ENCODE measurements at places on chromosomes 12 and 14.
A peak's percentile ranks its signal among the peaks of the same experiment; 100 is the strongest.

- DNase-seq, result no peak
These were observed 34.1 kb upstream of the C12orf75 start for GRCh38 chr12:105296116-105297089.

- DNase-seq, result no peak
These were observed 18.1 kb downstream of the JDP2 start for GRCh38 chr14:75445963-75446362.

DNA sequence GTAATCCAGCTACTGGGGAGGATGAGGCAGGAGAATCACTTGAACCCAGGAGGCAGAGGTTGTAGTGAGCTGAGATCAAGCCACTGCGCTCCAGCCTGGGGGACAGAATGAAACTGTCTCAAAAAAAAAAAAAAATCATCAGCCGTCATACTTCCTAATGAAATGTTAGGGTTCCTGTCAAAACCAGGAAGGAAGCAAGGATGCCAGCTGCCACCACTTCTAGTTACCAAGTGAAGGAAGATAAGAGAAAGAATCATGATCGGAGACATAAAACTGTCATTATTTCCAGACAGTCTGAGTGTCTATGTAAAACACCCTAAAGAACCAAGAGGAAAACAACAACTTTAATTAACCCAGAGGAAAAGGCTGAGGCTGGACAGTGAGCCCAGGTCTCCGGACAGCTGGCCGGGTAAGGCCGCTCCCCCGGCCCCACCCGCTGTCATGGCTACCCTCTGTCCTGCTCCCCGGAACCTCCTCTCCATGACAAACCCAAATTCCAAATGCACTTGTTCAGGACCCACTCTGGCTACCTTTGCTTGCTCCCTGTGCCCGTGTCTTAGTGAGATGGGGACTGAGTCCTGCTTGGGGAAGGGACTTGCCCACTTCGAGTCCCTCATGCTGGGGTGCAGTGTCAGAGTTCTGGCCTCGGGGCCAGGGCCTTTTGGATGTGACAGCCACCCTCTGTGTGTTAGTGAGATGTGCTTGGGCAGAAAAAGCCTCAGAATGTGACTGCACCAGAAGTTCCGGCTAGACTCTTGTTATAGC is 29.0 kb downstream of the SLC6A12 start:
- DNase-seq, result no peak

DNA sequence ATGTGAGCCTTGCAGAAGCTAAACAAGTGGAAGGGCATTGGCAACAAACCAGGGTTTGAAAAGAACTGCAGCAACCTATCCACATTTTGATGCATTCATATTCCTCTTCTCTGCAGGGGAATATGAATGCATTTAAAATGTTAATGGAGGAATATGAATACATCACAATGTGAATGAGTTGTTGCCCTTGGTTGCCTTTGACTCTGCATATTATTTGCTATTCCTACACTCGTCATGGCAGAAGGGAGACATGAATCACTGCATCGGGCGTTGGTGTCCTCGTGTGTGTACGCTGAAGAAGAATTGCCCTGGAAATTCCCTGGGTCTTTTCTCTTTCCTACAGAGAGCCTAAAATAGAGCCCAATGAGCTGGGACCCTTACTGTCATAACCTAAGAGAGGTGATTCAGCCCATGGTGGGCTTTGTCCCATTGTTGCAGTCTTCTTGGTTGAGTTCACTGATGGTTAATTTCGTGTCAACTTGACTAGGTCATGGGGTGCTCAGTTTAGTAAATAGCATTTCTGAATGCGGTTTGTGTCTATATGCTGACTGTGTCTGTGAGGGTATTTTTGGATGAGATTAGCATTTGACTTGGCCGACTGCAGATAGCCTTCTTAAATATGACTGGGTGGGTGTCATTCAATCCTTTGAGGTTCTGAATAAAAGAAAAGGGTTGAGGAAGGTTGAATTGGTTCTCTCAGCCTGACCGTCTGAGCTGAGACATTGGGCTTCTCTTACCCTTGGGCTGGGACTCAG is 1422.9 kb upstream of the TMEM132C start:
- DNase-seq, result no peak

GRCh38 chr14:95307402-95308041 is 12.2 kb downstream of the CLMN start:
- no peak for DNase-seq

DNA sequence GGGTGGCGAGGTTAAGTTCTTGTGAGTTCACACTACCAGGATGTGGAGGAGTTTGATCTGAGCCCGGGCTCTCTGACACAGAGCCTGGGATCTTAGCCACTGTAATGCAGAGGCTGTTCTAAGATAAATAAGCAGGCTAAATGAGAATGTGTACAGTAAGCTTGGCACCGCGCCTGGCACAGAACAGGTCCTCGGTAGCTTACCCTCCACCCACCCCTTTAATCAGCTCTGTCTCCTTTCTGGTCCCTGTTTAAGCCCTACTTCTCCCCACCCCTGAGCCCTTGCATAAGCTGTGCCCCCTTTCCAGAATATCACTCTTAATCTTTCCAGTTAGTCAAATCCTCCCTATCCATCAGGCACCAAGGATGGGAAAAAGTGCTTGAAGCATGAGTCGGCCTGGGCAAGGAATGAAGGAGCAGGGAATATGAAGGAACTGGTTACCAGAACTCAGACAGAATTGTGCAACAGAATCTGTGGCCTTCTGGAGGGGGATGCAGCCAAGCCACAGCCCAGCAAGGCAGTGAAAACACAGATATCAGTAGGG is 32.8 kb upstream of the CMKLR1 start:
- DNase-seq, result no peak

GRCh38 chr12:49964849-49965624 is 3.4 kb downstream of the AQP5 start:
- DNase-seq, result no peak

DNA sequence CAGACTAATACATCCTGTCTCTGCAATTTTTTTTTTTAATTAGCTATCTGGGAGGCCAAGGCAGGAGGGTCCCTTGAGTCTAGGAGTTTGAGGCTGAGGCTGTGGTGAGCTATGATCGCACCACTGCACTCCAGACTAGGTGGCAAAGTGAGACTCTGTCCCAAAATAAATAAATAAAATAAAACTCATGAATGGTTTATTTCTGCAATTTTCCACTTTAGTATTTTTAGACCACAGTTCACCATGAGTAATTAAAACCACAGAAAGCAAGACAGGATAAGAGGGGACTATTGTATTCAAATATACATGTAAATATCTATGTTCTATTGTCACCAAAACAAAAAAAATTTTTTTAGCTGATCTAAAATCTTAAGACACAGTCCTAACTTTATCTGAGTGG is 17.8 kb downstream of the TAOK3 start:
- DNase-seq, result no peak

DNA sequence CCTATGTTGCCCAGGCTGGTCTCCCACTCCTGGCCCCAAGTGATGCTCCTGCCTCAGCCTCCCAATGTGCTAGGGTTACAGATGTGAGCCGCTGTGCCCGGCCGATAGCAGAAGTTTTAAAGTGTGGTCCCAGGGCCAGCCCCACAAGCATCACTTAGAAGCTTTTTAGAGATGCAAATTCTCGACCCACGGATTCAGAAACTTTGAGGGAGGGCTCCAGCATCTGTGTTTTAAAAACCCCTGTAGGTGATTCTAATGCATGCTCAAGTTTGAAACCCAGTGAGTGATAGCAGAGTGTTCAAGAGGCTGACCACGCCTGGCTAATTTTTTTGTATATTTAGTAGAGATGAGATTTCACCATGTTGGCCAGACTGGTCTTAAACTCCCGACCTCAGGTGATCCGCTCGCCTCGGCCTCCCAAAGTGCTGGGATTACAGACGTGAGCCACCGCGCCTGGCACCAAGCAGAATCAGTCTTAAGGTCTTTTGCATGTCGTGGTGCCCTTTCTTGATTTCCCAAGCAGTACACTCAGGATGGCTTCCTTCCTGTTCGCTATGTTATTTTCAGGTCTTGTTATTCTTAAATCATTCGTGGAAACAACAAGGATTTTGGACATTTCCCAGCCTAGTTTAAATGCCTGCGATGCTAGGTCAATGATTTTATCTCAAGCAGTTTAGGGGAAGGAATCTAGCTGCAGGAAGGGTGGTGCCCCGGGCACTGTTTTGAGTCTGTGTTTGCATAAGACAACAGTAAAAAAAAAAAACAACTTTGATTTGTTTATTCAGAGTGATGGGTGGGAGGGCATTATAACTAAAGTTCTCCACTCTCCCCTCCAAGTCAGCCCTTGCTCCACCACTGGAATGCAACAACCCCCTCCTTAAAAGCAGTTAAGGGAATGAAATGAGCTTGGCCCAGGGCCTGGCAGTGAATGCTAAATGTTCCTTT is 9.2 kb upstream of the RILPL2 start:
- DNase-seq, result peak; percentile 92

DNA sequence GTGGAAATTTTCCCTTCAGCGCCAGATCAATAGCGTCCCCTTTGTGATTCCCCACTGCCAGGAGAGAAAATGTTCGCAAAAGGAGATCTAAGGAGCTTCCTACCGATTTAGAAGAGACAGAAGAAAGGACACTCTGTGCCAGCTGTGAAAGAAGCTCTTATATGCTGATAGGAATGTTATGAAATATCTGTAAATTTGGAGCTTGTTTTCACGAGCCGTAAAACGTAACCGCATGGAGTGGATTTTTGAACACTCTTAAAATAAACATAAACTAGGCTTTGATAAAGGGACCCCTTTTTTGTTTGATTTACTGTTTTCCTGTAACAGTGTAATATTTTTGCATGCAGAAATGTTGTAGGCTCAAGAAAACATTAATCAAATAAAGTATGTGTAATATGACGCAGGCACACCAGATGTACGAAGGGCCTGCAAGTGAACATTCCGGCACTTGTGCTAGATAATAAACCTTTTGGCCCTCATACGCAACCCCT is 346.8 kb downstream of the ETNK1 start:
- DNase-seq, result no peak

DNA sequence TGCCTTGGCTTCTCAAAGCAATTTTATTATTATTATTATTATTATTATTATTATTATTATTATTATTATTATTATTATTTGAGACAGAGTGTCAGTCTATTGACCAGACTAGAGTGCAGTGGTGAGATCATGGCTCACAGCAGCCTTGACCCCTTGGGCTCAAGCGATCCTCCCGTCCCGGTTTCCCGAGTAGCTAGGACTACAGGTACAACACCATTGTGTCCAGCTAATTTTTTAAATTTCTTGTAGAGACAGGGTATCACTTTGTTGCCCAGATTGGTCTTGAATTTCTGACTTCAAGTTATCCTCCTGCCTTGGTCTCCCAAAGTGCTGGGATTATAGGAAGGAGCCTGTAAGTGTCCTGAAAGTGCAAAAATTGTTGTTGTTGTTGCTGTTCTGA is 11.6 kb upstream of the AP4S1 start:
- no peak for DNase-seq

DNA sequence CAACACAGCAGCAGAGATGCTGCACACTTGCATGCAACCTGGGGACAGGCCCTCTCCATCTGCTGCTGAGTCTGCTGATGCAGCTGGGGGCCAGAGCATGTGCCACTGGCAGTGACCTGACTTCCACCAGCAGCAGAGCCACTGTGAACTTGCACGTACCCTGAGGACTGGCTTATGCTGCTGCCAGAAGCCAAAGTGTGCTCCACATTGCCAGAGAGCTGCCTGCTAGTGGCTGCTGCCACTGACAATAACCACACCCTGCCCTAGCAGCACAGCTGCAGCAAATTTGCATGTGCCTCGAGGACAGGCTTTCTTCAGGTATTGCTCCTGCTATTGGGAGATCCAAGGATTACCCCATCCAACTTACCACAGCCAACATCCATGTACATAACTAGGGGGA is 4.5 kb upstream of the PRR4 start:
- no peak for DNase-seq

DNA sequence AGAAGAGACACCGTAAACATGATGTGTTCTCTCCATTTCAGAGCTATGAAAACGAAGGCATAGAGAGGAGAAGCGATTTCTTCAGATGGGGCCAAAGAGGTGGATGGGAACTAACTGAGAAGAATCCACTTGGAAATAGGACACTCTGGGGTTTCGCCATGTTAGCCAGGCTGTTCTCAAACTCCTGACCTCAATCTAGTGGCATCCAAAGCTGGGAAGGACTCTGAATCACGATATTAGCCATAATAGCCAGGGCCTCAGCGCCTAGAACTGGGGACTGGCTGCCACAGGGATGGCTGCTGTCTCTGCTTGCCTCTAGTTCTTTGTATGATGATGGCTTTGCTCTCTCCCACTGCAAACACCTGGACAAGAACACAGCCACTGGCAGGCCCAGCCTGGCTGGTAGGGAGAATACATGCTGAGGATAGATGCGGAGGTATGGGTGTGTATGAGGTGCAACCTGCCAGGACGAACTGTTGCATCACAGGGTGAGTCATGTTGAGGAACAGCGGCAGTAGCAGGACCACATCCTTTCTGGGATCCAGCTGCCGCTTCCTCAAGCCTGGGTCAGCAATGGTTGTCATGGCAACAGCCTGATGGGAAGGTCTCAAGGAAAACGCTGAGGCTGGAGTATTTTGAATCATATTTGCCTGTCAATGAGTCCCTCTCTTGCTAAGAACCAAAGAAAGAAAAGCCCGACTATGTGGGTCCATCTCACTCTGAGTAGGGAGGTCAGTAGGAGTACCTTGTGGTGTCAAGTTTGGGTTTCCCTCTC is 31.1 kb downstream of the CCDC177 start:
- no peak for DNase-seq

Data from BJ (cell line).